D721Med (cell line): ENCODE measurements at places on chromosomes 11 and 22.

GRCh38 chr11:72422414-72422813, 11.9 kb downstream of the CLPB start:
- no peak for DNase-seq

GRCh38 chr22:49630448-49630946, 197.2 kb downstream of the BRD1 start:
- no peak for DNase-seq

DNA sequence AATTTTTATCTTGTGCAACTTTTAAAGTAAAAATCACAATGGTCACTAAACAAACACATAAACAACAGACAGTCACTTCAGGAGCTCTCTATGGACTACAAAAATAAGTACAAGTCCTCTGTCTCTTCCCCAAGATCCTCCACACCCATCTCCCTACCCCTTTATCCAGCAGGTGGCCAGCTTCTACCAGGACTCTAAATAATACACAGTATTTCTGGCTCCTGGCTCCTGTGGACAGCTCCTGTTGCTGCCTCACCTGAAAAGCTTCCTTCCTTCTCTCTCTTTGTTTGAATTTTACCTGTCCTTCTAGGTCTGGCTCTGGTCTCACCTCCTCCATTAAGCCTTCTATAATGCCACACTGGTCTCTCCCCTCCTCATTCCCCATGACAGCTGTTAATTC, 86.1 kb downstream of the CLPB start:
- DNase-seq = no peak

- no peak for DNase-seq
Observed at GRCh38 chr11:124109377-124109776, 5.9 kb upstream of the VWA5A start.

DNA sequence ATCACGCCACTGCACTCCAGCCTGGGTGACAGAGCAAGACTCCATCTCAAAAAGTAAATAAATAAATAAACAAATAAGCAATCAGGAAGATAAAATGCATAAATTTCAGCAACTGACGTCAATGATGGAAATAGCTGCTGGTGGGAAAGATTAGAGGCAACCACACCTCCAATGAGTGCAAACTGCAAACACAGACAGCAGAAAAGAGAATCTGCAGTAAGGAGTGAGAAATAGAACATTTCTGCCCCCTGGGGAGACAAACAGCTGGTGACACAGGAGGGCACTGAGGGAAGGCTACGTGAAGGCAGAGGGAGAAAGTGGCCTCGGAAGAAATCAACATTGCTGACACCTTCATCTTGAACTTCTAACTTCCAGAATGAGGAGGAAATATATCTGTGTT, 6.5 kb downstream of the PI4KA start:
- DNase-seq = no peak

DNA sequence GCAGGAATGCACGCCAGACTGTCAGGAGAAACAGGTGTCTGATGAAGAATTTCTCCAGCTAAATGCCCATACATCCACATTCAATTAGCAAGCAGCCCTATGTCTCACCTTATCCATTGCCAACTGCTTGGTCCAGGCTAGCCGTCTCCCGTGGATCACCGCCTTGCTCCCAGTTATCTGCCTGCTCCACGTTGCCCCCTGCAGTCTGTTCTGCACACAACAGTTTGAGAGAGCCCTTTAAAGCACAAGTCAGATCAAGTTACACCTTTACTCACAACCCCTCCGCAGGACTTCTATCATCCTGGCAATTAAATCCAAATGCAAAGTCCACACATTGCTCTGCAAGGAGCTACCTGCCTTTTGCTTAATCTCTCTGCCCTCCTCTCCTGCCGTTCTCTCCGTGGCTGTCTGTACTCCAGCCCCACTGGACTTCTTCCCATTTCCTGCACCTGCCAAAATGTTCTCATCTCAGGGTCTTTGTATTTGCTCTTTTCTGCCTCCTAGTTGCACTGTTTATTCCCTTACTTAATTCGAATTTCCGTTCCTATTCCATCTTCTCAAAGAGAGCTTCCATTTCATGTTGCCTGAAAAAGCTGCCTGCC, 185.3 kb upstream of the LARGE1 start:
- no peak for DNase-seq

DNA sequence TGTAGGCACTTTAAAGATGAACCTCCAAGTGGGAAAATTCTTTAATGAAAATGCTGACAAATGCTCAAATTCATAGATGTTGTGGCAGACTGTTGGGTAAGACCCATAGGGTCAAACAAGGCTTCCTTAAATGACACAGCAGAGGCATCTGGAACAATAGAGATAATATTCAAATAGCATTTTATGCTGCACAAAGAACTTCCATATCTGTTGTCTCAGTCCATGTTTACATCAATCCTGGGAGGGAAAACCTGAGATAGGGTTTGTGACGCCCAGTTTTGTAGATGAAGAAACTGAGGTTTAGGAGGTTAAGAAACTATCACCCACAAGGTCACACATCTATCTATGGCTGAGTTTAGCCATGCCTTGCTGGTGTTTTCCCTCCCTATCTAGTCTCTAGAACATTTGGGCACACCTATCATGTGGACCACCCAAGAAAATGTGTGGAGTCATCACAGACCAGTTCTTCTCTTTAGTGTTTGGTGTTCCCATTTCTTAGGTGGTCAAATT, 106.4 kb downstream of the EHF start:
- no peak for DNase-seq

DNA sequence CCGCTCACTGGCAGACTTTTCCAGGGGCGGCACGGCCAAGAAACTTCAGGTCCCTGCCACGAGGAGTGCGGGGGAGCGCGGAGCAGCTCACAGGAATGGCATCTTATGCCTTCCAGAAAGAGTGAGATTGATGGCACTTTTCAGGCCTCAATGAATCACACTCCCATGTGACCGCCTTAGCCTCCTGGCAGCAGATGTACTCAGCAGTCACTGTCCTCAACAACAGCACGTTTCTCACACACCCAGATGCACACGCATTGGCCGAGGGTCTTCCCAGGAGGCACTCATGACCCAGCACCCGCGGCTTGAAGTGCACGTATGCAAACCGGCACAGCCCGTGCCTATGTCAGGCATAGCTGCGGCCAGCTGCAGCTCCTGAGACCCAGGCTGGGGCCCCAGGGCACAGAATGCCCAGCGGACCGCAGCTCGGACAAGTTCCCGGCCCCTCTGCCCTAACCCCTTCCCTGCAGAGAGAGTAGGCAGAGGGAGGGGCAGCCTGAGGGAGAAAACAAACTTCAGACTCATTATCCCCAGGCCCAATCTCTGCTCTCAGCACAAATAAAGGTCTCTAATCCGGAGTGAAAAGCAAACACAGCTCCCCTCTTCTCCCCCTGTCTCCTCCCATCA, 48.3 kb downstream of the RPUSD4 start:
- DNase-seq = no peak

- no peak for DNase-seq
Observed at GRCh38 chr11:1776331-1776851, 12.7 kb upstream of the CTSD start.

DNA sequence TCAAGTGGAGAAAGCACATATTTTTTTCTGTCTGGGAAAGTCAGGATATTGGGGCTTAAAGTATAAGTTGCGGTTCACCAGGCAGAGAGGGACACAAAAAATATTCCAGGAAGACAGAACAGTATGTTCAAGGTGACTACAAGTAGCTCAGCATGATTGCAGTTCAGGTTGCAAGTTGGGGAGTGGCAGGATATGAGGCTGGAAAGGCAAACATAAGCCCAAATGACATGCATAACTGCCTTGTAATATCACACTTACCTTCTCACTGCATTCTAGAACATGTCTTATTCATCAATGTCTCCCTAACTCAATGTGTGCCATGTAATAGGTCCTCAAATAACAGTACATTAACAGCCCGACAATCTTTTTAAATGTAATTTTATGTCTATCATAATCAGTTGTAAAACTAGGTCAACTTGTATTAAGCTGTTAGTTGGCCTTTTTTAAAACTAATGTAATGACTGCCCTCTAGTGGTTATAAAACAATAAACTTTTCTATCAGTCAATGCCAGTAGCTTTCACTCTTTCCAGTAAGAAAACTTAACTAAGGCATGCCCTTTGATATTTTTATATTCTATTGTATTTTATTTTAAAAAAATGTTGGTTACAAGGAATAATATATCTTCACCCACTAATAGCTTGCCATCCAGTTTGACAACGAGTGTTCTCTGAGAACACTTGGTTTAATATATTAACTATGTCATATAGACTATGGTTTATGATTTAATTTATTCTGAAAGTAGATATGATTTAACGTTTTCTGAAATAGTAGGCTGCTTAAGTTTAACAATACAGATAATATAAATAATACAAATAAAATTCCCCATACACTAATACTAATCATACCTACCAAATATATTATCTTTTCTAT, 39.4 kb upstream of the CFAP300 start:
- DNase-seq = no peak

- DNase-seq = no peak
Observed at GRCh38 chr22:23608583-23608982, 23.5 kb downstream of the DRICH1 start.

- peak; percentile 25 for DNase-seq
Observed at GRCh38 chr11:129375751-129376657, at the start of gene BARX2. BARX2 (plus strand) TSS chr11:129375848; CDS start chr11:129376036, 188 bp downstream.
